ENCODE measurements at places on chromosomes 7 and 10.

GRCh38 chr7:28110427-28111012 is 70.1 kb downstream of the JAZF1 start:
- no peak for DNase-seq

DNA sequence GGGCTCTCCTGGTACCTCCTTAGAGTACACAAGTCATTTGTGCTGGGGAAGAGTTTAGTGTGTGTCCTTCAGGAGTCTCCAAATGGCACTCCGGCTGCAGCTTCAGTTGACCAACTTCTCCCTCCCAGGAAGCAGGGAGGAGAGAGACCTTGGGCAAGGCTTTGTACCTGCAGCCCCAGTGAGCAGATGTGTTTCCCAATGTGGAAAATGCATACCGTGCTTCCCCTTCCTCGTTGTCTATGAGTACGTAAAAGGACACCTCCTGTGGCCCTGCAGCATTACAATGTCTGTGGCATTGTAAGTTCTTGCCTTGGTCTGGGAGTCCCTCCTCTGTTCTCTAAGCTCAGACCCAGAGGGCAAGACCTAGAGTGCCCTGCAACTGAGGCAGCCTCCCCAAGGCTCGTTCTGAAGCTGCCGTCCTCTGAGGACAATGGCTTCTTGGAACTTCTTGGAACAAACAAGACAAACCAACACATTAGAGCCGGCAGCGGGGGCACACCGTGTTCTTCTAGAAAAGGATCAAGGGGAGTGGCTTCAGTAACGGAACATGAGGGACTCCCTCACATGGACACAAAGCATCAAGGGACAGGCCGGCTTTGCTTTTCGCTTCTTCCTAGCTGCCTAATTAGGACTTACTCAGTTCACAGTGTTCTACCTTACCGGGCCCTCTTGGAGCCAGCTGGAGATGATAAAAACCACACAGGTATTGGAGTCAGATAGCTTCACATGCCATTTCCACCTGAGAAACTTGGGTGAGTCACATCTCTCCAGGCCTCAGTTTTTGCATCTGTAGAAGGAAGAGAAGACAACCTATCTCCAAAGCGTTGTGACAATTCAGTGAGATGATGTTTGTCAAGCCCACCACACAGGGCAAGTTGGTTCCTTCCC is 20.9 kb upstream of the PPA1 start:
- DNase-seq: no peak

DNA sequence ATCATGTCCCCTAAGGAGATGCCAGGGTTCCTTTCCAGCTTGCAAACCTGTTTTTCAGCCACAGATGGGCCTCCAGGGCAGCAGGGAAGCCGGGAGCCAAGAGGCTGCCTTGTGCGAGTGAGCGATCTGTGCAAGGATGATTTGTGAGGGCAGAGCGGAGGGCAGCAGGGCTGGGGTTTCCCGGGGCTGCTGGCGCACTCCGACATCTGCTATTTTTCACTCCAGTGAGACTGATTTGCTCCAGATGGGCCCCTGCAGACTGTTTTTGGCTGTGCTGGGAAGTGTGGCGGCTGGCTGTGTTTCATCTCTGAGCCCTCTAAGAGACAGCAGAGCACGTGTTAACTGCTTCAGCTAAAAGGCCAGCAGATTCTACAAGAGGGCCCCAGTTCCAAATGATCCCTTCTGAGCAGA is 466.2 kb downstream of the TYW1 start:
- no peak for DNase-seq

- DNase-seq: no peak
These were observed 27.0 kb downstream of the ANXA8 start for GRCh38 chr10:47456794-47457527.

DNA sequence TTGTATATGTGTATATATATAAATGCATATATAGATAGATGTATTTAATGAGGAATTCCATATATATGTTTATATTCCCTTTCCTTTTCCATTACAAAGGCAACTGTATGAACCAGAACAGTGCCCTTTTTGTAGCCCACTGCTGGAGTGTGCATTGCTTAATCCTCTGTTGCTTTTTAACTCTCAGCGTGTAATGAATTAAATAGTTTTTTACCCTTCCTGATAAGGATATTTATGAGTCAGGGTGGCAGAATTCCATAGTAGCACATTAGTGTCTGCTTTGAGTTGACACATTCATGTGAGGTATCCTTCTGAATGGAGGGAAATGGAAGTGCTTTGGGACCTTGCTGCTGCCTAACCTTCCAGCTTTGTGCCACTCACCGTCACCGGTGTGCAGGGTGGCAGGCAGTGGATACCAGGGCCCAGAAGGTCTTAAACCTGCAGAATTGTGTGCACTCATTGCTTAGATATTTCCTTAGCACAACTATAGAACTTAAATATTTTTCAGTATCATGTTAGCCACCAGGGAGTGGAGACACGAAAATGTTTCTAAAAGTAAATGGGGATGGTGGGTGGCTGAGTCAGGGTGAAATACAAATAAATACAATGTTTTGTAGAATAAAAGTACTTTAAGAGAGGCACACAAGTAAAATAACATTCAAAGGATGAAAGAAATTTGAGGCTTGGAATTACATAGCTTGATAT is 117.9 kb downstream of the SND1 start:
- DNase-seq: peak; percentile 33

GRCh38 chr7:107432261-107432660 is 37.6 kb upstream of the GPR22 start:
- DNase-seq: no peak

- DNase-seq: no peak
These were observed 38.6 kb upstream of the ACSL5 start for GRCh38 chr10:112335111-112335867.

DNA sequence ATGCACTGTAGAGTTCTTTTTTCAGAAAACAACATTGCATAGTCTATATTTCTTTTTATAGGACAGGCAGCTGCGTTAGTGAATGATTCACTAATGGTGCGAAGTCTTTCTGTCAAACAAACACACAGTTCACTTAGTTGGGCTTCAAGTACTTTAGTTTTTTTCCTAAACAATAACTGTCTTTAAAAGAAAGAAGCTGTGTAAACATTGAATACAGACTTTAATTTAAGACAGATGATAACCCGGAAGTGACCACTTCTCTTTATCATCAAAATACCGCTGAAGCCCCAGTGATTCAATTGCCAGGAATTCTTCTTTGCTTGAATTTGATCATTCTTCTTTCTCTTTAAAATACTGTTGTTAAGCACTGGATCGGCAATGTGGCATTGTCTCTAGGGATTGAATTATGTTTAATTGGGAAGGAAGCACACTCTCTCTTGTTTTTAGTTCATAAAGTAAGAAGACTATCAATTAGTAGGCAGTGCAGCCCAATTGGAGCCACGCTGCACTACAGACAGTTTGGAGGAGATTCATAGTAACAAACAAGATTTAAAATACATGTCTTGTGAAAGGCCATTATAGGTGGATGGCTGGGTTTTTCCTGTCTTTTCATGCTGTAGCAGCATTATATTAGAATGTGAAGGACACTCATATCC is 30.4 kb downstream of the CNTNAP2 start:
- DNase-seq: no peak

DNA sequence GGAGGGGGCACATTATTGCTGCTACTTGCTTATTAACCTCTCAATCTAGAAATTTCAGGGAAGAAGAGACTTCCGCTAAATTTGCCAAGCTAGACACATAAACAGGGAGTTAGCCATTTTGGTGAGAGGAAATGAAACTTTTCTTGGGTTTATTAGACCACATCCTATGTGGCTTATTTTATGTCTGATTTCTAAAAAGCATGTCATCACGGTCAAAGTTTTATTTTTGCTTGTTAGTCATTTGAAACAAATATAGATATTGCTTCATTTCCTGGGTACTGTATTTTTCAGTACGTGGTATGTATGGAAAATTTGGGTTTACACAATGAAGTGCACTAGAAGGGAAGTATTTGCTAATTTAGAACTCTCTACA is 144.1 kb downstream of the TCF7L2 start:
- DNase-seq: peak; percentile 28

- no peak for DNase-seq
These were observed 2.6 kb downstream of the CPED1 start for GRCh38 chr7:120991161-120991560.

- DNase-seq: no peak
These were observed 71.8 kb upstream of the LRRN3 start for GRCh38 chr7:111018960-111019736.

DNA sequence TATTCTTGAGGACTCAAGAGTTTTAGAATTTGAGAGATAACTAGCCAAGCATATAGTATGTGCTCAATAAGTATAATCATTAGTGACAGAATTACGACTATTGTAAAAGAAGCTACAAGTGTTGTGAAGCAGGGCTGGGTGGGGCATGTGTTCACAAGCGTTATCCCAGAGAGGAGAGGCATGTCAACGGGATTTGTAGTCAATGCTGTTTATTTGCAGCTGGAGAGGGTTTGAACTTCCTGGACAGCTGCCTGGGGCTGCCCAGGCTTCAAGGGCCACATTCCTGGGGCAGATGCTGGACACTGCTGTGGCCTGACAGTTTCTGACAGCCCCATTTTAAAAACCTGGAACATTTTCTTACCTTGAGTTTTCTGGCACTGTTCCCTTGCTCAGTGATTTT is 36.9 kb upstream of the CDHR3 start:
- DNase-seq: no peak

GRCh38 chr10:75645704-75646103 is 214.3 kb downstream of the LRMDA start:
- no peak for DNase-seq

GRCh38 chr7:91327346-91327745 is 63.1 kb downstream of the FZD1 start:
- DNase-seq: no peak

- DNase-seq: peak; percentile 35
These were observed 4.2 kb downstream of the AHR start for GRCh38 chr7:17302575-17303142.

DNA sequence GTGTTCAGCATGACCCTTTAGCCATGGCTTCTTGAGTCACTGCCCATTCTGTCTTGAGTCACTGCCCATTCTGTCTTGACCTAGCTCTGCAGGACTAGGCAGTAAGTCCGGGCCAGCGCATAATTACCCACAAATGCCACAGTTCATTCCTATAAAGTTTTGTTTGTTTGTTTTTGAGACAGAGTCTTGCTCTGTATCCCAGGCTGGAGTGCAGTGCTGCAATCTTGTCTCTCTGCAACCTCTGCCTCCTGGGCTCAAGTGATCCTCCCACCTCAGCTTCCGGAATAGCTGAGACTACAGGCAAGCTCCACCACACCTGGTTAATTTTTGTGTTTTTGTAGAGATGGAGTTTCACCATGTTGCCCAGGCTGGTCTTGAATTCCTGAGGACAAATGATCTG is 32.7 kb upstream of the TARP start:
- DNase-seq: no peak

GRCh38 chr7:120055300-120055699 is 217.7 kb upstream of the KCND2 start:
- DNase-seq: peak; percentile 79

DNA sequence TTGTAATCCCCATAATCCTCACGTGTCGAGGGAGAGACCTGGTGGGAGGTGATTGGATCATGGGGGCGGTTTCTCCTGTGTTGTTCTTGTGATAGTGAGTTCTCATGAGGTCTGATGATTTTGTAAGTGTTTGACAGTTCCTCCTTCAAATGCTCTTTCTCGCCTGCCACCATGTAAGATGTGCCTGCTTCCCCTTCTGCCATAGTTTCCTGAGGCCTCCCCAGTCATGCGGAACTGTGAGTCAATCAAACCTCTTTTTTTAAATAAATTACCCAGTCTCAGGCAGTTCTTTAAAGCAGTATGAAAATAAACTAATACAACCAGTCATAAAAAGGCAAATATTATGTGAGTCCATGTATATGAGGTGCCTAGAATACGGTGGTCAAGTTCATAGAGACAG is 87.5 kb downstream of the FRMD4A start:
- DNase-seq: peak; percentile 23

DNA sequence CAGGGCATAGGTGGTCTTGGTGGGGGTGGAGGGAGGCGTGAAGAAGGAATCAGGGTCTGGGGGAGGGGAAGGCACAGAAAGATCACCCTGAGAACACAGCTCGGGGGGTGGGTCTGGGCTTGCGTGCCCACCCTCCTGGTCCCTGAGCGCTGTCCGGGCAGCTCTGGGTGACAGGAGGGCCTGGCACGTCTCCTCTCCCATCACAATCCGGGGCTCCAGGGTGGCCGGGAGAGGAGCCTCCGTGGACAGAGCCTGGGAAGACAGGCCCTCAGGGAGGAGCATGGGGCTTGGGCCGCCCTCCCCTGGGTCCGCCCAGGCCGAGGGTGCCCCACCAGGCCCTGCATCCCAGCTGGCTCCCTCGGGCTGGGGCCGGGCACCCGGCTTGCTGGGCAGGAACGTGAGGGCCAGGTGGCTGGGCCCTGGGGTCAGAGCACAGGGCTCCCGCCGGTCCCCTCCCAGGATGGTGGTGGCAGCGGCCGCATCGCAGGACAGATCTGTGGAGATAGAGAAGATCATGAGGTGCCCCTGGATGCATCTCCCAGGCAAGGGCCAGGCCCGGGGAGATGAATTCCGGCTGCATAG is 3.1 kb downstream of the NACAD start:
- DNase-seq: no peak

- no peak for DNase-seq
These were observed at the start of gene ITPRID1 for GRCh38 chr7:31513790-31514189. TSS of gene ITPRID1 (plus strand) at chr7:31514090. CDS start at chr7:31553025, 38,935 bp downstream.

DNA sequence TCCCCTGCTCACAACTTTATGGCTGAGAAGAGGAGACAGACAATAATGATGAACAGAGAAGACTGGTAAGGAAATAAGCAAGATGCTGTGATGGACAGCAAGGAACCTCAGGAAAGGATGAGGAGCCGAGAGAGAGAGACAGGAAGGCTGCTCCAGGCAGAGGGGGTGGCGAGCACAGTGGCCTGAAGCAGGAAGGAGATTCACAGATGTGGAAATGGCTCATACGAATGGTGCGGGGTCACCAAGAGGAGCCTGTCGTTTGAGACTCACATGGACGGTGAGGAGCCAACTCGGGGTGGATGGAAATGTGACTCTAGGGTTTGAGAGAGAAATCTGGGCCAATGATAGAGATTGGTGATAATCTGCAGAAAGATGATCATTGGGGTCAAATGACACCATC is 43.7 kb downstream of the KIAA1549 start:
- no peak for DNase-seq

- no peak for DNase-seq
These were observed 114.1 kb downstream of the POU6F2 start for GRCh38 chr7:39091774-39092173.

- DNase-seq: peak; percentile 33
These were observed 2.0 kb downstream of the CUL1 start for GRCh38 chr7:148700661-148701064.

DNA sequence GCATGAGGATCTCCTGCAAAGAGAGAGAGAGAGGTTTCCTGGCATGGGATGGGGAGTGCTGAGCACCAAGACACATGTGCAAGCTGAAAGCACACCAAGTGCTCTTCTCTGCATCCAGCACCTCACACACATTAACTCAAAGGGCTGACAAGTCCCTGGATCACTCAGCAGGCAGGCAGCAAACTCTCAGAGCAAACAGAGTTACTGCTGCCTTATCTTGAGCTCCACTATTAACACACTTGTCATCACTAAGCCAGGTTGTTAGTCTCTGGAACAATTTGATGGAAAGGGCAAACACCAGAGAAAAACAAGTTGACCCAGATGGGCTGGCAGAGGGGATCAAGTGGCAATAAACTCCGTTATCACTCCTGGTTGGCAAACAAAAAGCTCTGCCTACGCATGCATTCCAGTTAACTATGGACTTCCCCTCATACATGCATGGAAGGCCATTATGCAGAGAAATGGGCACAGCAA is 349.9 kb downstream of the KCNMA1 start:
- peak; percentile 10 for DNase-seq

All from RCC 7860 (cell line).